ENCODE measurements at places on chromosomes 2 and 18.

GRCh38 chr2:45754131-45755010 is 102.9 kb downstream of the PRKCE start:
- DNase-seq: no peak

GRCh38 chr2:86195808-86196387 is 636 bp upstream of the IMMT start:
- no peak for DNase-seq

DNA sequence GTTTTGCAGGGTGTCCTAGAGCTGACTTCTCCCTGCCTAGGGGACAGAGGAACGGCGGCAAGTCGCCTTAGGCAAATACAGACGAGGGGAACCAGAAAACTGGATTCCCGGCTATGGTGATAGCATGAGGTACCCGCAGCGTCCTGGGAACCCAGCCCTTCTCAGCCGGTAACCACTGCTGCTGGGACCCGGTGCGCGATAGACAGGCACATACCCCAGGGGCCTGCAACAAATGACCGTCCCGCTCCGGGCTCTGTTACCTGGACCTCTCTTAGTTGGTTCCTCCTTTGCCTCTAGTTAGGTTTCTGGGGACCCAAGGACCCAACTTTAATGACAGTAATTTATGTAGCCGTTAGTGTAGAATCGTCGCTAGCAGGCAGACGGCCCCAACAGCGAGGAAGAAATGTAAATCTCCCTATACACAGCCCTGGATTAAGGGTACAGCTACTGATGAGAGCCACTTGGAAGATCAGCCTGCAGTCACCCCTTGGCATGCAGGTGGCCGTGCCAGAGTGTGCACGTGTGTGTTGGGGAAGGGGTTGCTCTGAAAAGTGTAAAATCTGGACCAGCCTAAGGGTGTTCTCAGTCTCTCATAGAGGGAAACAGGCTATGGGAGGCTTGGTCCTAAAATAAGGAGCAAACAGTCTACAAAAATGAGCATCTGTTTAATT is 819 bp upstream of the SERPINE2 start:
- no peak for DNase-seq

GRCh38 chr2:37623971-37624900 is 47.2 kb downstream of the CDC42EP3 start:
- DNase-seq: no peak

GRCh38 chr18:79803611-79804051 is 5.9 kb downstream of the KCNG2 start:
- no peak for DNase-seq

- DNase-seq: no peak
These were observed 16.9 kb downstream of the HNMT start for GRCh38 chr2:137981112-137981656.

DNA sequence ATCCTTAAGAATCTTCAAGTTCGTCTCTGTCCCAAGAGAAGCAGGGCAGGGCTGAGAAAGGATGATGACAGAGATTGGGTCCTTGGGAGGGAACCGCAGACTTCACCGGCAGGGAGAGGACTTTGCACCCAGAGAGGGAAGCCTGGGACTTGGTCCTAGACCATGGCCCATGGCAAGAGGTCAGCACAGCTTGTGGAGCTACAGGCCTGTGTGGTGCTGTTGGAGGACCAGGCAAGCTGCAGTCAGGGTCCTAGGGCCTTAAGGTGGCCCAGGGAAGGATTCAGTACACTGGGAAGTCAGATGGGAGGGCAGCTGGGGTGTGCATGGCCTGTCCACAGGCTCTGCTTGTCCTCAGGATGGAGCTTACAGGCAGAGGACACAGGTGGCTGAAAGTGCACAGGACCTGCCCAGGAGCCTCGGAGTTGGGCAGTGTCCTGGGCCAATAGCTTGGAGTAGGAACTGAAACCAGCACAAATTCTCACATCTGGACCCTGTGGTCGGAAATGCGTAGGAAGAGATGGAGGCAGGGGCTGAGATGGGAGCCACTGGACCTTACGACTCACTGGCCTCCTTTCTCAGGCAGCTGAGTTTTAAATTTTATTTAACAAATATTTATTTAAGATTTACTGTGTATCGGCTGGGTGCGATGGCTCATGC is 56.4 kb upstream of the TCF7L1 start:
- DNase-seq: no peak

DNA sequence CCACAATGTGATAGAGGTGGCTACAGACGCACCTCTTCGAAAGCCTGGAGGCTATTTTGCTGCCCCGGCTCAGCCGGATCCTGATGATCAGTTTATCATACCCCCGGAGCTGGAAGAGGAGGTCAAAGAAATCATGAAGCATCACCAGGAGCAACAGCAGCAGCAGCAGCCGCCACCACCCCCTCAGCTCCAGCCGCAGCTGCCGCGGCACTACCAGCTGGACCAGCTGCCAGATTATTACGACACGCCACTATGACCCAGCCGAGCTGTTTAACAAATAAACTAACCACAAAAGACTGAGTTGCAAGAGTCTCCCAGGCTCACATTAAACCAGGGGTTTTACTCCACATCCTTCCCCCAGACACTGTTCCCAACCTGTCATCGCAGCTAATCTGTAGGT is 263.8 kb downstream of the PHLPP1 start:
- peak; percentile 49 for DNase-seq

- no peak for DNase-seq
These were observed 9.2 kb downstream of the RNMT start for GRCh38 chr18:13735681-13736080.

DNA sequence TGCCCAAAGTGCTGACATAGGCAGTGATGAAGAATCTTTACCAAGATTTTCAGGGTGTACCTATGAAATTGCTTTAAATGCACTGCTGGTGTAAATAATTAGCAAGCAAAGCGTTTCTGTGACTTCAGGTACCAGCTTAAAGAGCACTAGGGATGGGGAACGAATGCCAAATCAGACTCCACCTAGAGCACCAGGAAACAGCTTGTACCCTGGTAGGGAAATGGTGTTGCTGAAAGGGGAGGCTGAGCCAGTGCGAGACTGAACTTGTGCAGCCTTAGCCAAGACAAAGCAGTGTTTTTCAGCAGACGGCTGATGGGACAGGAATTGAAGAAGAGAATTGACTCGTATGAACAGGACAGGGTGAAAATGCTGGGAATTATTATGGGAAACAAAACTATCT is 65.6 kb downstream of the TWSG1 start:
- DNase-seq: no peak

DNA sequence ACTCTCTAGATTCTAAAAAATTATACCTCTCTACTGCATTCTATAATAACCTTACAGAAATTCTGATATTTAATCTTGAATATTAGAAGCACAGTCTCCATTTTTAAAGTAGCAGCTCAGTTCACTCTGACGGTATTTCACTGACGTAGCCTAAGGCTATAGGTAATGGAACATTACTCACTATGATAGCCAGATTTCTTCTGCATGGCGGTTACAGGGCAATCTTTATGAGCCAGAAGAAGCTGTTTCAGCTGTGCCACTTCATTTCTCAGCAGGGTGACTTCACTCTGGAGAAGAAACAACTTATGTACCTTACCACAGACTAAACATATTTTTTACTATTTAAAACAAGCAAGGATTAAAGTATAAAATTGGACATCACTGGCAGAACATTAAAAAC is 75.3 kb upstream of the CHN1 start:
- no peak for DNase-seq

DNA sequence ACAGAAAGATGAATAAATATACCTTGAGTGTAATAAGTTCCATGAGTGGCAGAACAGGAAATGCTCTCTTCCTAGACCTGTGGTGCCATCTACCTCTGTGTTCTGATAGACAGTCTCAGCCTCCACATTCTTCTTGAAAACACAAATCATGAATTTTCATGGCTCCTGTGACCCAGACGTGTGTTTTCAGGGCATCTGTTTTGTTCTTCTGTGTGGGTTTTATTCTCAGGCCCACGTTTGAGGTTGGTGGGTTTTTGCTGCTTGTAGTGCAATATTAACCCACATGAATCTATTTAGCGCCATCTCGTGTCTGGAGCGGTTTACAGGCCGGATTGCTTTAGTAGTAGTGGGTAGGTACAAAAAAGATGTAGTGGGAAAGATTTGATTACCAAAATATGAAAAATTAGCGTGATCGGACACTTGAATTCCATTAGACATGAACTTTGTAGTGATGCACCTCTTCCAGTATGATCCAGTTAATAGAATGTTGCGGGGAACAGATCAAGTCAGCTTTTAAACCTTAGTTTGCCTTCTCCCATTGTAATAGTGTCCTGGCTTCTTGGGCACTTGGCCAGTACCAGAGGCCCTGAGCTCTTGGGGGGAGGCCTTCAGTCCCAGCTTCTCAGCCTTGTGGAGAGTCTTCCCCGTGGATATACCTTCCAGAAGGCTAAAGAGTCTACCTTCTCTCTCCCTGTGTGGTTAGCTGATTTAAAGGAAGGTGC is 256.5 kb downstream of the TPGS2 start:
- DNase-seq: peak; percentile 75

DNA sequence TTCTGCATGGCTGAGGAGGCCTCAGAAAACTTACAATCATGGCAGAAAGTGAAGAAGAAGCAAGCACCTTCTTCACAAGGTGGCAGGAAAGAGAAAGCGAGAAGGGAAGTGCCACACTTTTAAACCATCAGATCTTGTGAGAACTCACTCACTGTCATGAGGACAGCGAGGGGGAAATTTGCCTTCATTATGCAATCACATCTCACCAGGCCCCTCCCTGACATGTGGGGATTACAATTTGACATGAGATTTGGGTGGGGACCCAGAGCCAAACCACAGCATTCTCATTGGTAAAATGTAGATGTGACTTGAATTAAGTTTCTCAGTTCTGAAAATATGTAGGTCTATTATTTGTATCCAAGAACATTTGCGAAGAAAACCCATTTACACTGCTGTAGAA is 854.8 kb downstream of the EPHA4 start:
- DNase-seq: no peak

DNA sequence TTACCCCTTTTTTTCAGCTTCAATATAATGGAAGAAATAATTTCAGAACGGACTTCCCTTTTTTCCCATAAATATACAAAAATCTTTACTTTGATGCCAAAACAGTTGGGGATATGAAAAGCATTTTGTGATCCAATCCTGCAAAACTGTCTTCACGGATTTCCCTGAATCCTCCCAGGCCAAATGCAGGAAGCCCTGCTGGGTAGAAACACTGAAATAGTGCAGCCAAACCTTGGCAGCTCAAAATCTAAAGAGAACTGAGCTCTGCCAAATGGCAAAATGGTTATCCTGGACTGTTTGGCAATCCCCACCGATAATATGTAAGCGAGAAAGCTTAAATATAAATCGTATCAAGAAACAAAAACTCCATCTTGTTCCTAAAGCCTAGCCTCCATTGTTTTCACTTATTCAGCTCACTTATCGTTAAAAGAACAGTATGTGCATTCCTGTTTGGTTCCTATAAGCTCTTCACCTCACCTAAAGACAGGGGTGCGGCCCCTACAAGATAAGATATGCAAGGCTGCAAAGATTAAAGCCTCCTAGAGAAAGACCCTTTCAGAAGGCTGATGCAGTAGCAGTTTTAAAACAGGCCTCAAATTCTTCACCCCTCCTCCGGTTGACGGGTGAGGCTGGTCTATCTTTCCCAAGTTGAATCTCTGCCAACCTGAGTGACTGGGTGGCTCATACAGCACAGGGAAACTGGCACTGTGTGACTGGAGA is 48.6 kb downstream of the LAMA1 start:
- DNase-seq: no peak

All from NCI-H1417 (cell line).